Thymus (tissue), 14 donors: ENCODE measurements at places on chromosomes 16 and 17. TPM values are rescaled to one million over a fixed set of nuclear protein-coding genes. Genes with fewer than 3 reads are reported as not detected.

The ATP2A1 gene
- 0.57 TPM for total RNA-seq

The CDR2L gene
- total RNA-seq, result 0.57 TPM

The XAF1 gene
- total RNA-seq, result 41.1 TPM

The EXOC3L1 gene
- total RNA-seq, result 0.57 TPM

The P2RX5 gene
- total RNA-seq, result 122 TPM

The NME3 gene
- total RNA-seq, result 34.7 TPM

The TNFRSF13B gene
- 0.14 TPM for total RNA-seq

The DPEP2 gene
- total RNA-seq, result 5.6 TPM

The ARL4D gene
- total RNA-seq, result 1.7 TPM

The ERN2 gene
- total RNA-seq, result 0.42 TPM

The EMP2 gene
- 4.8 TPM for total RNA-seq

The PRCD gene
- total RNA-seq, result 0.47 TPM

The STAC2 gene
- total RNA-seq, result under 0.01 TPM

The OTOA gene
- 0.28 TPM for total RNA-seq

The SHBG gene
- total RNA-seq, result 0.09 TPM
